ENCODE measurements at places on chromosomes 3 and 15.

DNA sequence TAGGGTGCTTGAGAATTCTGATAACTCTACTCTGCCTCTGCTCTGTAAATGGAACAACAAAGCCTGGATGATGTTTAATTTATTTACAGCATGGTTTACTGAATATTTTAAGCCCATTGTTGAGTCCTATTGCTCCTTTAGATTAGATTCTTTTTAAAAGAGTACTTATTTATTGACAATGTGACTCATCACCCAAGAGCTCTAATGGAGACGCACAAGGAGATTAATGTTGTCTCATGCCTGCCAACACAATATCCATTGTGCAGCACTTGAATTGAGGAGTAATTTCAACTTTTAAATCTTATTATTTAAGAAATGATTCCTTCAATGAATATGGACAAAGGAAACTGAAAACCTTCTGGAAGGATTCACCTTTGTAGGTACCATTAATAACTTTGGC lies 691.4 kb downstream of the ZBBX start:
- DNase-seq = no peak

DNA sequence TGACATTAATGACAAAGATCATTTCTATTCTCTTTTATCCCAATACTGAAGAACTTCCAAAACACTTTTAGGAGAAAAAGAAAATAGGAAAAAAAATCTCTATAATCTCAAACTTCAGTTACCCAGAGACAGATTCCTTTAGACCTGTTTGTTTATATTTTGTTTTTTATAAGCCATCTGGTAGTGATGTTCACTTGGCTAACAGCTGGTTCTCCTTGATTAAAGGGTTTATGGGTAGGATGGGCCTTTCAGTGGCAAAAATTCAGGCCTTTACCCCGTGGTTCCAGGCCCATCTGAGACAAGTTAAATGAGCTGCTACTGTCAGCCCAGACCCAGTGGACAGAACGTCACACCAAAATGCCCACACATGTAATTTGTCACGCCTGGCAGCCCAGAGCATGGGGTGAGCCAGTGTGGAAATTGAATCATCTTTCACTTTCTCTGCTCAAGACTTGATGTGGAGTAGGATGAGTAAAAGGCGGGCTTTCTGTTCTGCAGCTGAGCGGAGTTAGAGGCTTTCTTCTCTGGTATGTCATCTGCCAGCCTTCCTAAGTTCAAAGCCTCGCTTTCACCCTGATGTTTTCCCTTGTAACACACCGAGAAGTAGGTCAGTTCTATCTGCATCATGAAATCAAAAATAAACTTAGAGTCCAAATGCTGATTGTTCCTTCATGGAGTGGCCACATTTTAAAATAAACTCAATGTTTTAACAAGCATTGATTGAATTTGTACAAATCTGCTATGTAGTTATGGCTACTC lies 62.5 kb upstream of the SKOR1 start:
- DNase-seq = no peak

DNA sequence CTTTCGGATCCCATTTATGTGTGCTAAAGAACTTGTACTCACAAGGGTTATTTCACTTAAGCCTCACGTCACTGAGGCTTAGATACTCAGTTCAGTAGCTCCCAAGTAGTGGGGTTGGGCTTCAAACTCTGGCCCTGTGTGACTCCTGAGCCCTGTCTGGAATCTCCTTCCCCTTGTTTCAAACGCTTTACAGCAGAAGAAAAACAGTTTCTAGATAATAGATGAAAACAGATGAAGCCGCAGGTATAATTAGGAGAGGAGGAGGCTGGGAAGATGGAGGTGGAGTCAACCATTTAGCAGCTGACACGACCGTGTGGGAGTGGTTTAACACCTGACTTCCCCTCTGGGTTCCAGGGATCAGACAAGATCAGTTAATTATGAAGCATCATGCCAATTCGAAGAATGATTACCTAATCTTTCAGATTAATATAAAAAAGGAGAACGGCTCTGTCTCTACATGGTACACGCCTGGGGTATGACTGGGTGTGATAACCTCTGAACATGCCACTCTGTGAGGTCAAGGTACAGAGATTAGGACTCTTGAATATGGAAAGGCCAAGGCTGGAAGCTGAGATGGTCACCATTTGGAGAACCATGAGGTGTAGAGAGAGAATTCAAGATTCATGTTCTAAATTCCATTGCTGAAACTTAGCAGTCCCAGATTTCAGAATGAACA lies 31.1 kb downstream of the TPM1 start:
- no peak for DNase-seq

GRCh38 chr15:101055411-101055810 lies 136.3 kb downstream of the LRRK1 start:
- DNase-seq = no peak

DNA sequence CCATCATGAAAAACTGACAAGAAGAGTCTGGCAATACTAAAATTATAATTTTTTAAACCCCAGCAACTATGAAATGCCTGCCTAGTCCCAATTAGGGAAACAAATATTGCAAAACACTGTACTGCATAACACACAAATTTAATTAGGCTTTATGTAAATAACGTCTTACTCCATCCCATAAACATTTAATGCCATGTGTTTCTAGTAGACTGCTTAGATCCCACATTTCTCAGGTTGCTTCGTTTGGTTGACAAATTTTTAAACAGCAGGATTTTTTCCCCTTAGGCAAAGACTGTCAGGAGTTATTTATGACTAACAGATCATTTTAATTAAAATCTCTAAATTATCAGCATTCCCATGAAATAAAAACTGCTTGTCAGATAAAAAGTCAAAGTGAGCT lies 29.9 kb downstream of the EIF2AK4 start:
- DNase-seq = no peak

DNA sequence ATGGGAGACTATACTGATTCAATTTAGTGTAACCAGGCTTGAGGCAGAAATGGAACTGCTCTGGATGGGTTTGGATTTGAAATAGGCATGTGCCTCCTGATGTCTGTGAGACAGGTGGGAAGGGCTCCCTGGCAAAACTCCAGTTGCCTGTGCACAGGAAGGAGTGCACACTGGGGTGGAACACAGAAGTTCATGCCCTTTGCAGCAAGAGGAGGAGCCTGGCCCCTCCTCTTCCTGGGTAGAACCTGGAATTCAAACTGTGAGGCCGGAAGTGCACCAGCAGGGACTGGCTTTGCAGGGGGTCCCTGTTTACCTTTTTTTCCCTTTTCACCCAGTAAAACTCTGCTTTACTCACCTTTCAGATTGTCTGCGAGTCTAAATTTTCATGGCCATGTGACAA lies 99.9 kb downstream of the GMPS start:
- DNase-seq = no peak

- DNase-seq = no peak
These were observed 649 bp upstream of the PIK3CB start for GRCh38 chr3:138835397-138835757.

GRCh38 chr15:69606921-69607500 lies 154.4 kb downstream of the RPLP1 start:
- no peak for DNase-seq

DNA sequence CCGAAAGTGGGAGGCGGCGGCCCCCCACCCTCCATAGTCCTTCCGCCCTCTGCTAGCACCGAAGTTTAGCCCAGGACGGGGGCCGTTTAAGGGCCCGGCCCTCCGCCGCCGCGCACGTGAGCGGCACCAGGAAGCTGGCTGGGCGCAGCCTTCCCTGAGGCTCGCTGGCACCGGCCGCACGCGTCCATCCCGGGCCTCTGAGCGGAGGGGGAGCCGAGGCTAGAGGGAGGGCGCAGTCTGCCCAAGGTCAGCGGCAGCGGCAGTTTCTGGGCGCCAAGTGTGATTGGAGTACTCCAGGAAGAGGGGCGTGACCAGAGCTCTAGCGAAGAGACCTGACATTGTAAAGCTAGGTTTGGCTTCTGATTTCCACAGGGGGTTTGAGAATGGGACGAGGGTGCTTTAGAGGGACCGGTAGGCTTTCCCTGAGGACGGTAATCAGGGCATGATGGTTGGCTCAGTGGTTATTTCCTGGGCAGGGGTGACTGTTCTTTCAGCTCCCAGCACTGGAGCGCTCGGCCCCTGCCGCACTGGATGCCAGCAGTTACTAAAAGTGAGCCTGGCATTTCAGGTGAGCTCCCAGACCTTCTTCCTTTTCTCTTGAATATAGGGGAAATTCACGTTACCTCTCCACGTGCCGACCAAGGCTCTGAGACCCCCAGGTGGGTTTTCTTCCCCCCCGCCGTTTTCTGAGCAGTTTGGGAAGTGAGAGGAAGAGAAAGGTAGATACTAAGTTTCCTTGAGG lies 853 bp downstream of the TEX264 start:
- DNase-seq = no peak

DNA sequence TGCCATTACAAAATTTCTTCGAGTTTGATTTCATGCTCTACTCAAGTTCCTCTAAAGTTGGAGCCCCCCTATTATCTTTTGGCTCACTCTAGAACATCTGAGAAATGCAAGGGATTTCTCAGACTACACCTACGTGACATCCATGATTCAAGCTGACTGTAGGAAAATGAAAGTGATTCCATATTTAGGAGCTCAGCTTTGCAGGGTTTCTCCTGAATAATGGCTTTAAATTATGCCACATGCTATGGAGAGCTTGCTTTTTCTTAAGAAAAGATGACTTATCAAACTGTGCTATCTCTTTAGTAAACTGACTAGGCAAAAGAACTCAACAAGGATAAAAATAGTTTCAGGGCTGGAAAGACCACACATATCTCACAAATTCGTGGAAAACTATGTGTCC lies 292.1 kb downstream of the LSAMP start:
- DNase-seq = no peak

GRCh38 chr15:62164014-62164395 lies 1.1 kb downstream of the C2CD4B start:
- DNase-seq = no peak

DNA sequence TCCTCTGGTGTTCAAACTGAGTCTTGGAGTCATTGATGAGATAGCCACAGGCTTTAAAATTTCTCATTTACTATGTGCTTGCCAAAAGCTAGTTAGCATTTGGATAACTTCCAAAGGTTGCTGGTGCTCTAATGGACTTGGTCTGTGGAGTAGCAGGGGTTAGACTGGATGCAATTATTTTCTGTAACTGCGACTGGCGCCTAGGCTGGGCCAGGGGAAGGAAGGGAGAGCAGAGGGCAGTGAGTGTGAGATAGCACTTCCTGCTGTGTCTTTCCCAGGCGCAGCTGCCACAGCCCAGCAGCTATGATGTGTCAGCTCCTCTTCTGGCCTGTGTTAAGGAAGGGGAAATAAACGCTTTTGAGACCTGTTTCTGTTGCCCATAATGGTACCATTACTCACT lies 98.6 kb downstream of the MYRIP start:
- DNase-seq = no peak

DNA sequence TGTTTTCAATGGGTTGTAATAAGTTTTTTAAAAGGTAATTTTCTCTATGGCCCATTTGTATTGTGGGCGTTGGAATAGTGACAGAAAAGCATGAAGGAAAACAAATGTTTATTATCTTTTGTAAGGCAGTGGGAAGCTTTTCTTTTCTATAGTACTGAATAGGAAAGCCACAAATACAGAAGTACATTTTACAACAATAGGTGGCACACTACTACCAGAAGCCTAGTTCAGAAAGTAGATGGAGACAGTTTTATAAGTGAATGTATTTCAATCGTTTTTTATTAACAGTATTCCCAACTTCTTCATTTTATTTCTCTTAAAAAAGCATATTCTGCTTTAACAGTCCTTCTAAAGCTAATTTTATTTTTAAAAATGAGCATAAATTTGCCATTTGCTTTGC lies 296.7 kb downstream of the PTPRG start:
- no peak for DNase-seq

GRCh38 chr3:48595526-48596121 lies 495 bp upstream of the COL7A1 start:
- peak; percentile 72 for DNase-seq

GRCh38 chr15:84575493-84575892 lies 25.3 kb upstream of the ZSCAN2 start:
- DNase-seq = no peak

DNA sequence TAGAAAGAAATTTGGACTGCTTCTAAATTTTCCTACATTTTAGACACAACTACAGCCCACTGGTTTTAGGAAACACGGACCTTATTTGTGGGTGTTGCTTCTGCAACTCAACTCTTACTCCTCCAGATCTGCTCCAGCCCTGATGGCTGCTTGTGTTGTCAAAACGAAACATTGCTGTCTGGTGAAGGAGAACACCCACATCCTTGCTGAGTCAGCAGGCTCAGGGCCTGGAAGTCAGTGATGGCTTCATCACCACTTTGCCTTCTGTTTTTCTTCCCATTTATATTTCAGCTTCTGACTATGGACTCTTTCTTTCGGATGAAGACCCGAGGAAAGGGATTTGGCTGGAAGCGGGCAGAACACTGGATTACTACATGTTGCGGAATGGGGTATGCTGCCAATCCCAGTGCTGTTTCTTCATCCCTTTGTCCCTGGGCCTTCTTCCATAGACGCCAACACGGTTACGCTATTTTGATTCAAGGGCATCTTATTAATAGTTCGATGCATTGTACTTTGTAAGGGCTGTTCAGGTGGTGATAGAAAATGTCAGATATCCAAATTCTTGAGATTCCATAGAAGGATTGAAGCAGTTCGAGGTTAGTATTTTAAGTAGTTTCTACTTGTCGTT lies 392.6 kb upstream of the TPM1 start:
- DNase-seq = no peak

DNA sequence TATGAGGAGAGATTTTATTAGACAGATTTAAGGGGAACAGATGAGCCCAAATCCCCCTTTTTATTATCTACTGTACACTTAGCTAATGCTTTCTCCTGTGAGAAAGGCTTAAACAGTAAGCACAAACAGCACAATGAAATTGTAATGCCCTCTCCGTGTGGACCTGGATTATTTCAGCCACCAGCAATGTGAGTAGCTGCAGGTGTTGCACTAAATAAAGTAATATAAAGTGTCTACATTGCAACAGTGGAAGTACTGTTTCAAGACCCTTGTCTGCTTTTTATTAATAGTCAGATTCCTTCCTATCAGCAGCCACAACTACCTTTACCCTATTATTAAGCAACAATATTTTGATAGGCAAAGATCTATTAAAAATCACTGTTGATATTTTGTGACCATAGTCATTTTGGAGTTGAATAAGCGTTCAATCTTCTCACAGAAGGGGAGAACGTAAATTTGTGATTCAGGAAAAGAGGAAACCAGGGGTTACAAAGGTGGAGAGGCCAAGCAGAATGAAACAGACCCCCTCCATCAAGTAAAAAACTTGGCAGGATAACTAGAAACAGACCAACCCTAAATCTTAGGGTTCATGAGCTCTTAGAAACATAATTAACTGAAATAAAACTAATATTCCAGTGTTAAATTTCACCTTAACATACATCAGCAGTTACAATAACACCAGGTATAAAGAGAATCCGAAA lies 422.6 kb downstream of the MECOM start:
- no peak for DNase-seq
